Ascending aorta (tissue), 2 donors: ENCODE measurements at places on chromosomes 7 and 10. TPM values are rescaled to one million over a fixed set of nuclear protein-coding genes. Genes with fewer than 3 reads are reported as not detected.
A peak's percentile ranks its signal among the peaks of the same experiment; 100 is the strongest.

- H3K4me3 ChIP-seq = no peak overlapping the region
- no peak overlapping the region for H3K27ac ChIP-seq
- no peaks in the 10 kb centered on the region for H3K36me3 ChIP-seq
- no peaks in the 10 kb centered on the region for H3K27me3 ChIP-seq
Measured at GRCh38 chr10:132492323-132493025, 45.1 kb upstream of the INPP5A start.

- no peaks in the 10 kb centered on the region for H3K4me1 ChIP-seq
- peaks cover 23% of the 10 kb centered on the region for H3K36me3 ChIP-seq
- no peak overlapping the region for H3K4me3 ChIP-seq
- H3K27me3 ChIP-seq = no peaks in the 10 kb centered on the region
- no peak for DNase-seq
- H3K27ac ChIP-seq = no peak overlapping the region
Measured at GRCh38 chr7:43602256-43602655, 19.3 kb downstream of the STK17A start.

- no peak overlapping the region for H3K27ac ChIP-seq
- no peaks in the 10 kb centered on the region for H3K27me3 ChIP-seq
- no peaks in the 10 kb centered on the region for H3K4me1 ChIP-seq
- DNase-seq = no peak
- no peaks in the 10 kb centered on the region for H3K36me3 ChIP-seq
- H3K4me3 ChIP-seq = no peak overlapping the region
Measured at GRCh38 chr10:15985690-15986089, 125.4 kb upstream of the MINDY3 start.

- DNase-seq = no peak
- H3K4me1 ChIP-seq = no peaks in the 10 kb centered on the region
- no peak overlapping the region for H3K27ac ChIP-seq
- H3K4me3 ChIP-seq = no peak overlapping the region
- no peaks in the 10 kb centered on the region for H3K27me3 ChIP-seq
Measured at GRCh38 chr10:43854007-43854406, 205.3 kb upstream of the ZNF32 start.

- H3K4me1 ChIP-seq = no peaks in the 10 kb centered on the region
- DNase-seq = no peak
- no peaks in the 10 kb centered on the region for H3K36me3 ChIP-seq
- H3K27me3 ChIP-seq = no peaks in the 10 kb centered on the region
Measured at GRCh38 chr10:21473541-21473940, 51.9 kb downstream of the SKIDA1 start.

GRCh38 chr7:91852263-91852741, 28.2 kb downstream of the MTERF1 start:
- no peaks in the 10 kb centered on the region for H3K27me3 ChIP-seq
- no peak for DNase-seq
- no peak overlapping the region for H3K27ac ChIP-seq

DNA sequence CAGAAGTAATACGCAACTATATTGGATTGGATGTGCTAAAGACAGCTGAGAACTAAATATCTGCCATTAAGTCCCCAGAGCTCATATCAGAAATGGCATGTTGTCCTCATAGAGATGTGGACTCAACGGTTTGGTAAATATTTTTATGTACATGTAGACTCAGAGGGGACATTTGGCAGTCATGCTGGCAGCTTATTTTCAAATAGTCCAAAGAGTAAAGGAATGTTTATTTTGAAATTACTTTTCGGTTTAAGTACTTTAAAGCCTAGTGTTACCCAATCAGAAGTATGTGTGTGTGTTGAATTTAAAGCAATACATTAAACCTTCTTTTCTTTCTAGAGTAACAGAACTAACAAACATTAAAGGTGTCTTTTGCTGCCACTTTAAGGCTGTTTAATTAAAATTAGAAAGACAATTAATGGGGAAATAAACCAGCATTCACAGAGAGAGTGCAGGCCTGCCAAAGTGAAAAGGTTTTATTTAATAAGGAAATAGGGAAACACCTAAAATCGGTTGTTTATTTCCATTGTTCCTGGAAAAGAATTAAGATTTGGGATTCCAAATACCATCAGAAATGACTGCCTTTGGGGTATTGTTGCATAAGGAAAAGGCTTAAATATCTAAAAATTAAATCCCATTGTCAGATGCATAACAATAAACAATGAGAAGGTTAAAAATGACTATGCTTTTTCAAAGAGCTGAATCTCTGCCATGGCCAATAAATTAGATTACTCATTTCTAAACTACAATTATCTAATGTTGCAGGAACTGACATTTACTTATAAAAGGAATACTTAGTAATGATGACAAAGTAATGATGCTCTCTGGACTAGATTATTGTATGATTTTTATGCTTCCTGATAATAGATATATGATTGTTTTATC, 113.4 kb upstream of the AHR start:
- no peak for DNase-seq
- H3K4me3 ChIP-seq = no peak overlapping the region
- no peaks in the 10 kb centered on the region for H3K4me1 ChIP-seq
- H3K27ac ChIP-seq = no peak overlapping the region
- H3K36me3 ChIP-seq = no peaks in the 10 kb centered on the region

- H3K36me3 ChIP-seq = peaks cover 71% of the 10 kb centered on the region
- H3K27me3 ChIP-seq = no peaks in the 10 kb centered on the region
- H3K4me3 ChIP-seq = no peak overlapping the region
- DNase-seq = no peak
Measured at GRCh38 chr7:50614721-50615518, 49.7 kb upstream of the DDC start.

- peaks cover 61% of the 10 kb centered on the region for H3K4me1 ChIP-seq
- H3K27me3 ChIP-seq = no peaks in the 10 kb centered on the region
- H3K27ac ChIP-seq = peak overlapping the region; percentile 50
- H3K4me3 ChIP-seq = no peak overlapping the region
- H3K36me3 ChIP-seq = no peaks in the 10 kb centered on the region
Measured at GRCh38 chr10:44988957-44989585, 10.5 kb upstream of the DEPP1 start.

GRCh38 chr10:131736321-131736980, 164.4 kb upstream of the PPP2R2D start:
- no peaks in the 10 kb centered on the region for H3K27me3 ChIP-seq
- no peak for DNase-seq
- no peak overlapping the region for H3K4me3 ChIP-seq

DNA sequence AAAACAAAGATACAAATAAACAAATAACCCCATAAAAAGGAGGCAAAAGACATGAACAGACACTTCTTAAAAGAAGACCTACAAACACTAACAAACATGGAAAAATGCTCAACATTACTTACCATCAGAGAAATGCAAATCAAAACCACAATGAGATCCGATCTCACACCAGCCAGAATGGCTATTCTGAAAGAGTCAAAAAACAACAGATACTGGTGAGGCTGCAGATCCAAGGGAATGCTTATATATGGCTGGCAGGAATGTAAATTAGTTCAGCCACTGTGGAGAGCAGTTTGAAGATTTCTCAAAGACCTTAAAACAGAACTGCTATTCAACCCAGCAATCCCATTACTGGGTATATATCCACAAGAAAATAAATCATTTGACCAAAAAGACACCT, 80.4 kb upstream of the NRP1 start:
- no peak overlapping the region for H3K4me3 ChIP-seq
- DNase-seq = no peak
- H3K4me1 ChIP-seq = peaks cover 2% of the 10 kb centered on the region
- no peaks in the 10 kb centered on the region for H3K27me3 ChIP-seq
- no peaks in the 10 kb centered on the region for H3K36me3 ChIP-seq

GRCh38 chr7:41217306-41217705, 485.6 kb downstream of the INHBA start:
- no peaks in the 10 kb centered on the region for H3K36me3 ChIP-seq
- H3K4me1 ChIP-seq = no peaks in the 10 kb centered on the region
- no peaks in the 10 kb centered on the region for H3K27me3 ChIP-seq

- H3K27me3 ChIP-seq = no peaks in the 10 kb centered on the region
- H3K4me1 ChIP-seq = peaks cover 27% of the 10 kb centered on the region
- H3K4me3 ChIP-seq = peak within 1 kb of the TSS; percentile 91
- no peaks in the 10 kb centered on the region for H3K36me3 ChIP-seq
- H3K27ac ChIP-seq = peak within 1 kb of the TSS; percentile 90
Measured at GRCh38 chr10:22316286-22317075, at the start of gene COMMD3. Gene COMMD3 (plus strand): TSS chr10:22316388. CDS start chr10:22316418, 30 bp downstream.

- H3K4me1 ChIP-seq = peaks cover 36% of the 10 kb centered on the region
- no peak overlapping the region for H3K4me3 ChIP-seq
- peak overlapping the region; percentile 69 for H3K27ac ChIP-seq
- H3K36me3 ChIP-seq = peaks cover 44% of the 10 kb centered on the region
- H3K27me3 ChIP-seq = no peaks in the 10 kb centered on the region
Measured at GRCh38 chr7:107967420-107967819, 35.5 kb downstream of the LAMB1 start.

- H3K27me3 ChIP-seq = no peaks in the 10 kb centered on the region
- peaks cover 9% of the 10 kb centered on the region for H3K4me1 ChIP-seq
- H3K36me3 ChIP-seq = no peaks in the 10 kb centered on the region
- H3K4me3 ChIP-seq = no peak overlapping the region
Measured at GRCh38 chr10:34732926-34733325, 82.2 kb downstream of the PARD3 start.

GRCh38 chr10:110680273-110681020, 36.3 kb downstream of the RBM20 start:
- H3K4me1 ChIP-seq = peaks cover 3% of the 10 kb centered on the region
- H3K4me3 ChIP-seq = no peak overlapping the region
- no peak overlapping the region for H3K27ac ChIP-seq
- no peaks in the 10 kb centered on the region for H3K36me3 ChIP-seq

- no peaks in the 10 kb centered on the region for H3K27me3 ChIP-seq
- H3K4me1 ChIP-seq = no peaks in the 10 kb centered on the region
- H3K4me3 ChIP-seq = no peak overlapping the region
- no peak for DNase-seq
- no peaks in the 10 kb centered on the region for H3K36me3 ChIP-seq
Measured at GRCh38 chr10:15238555-15239335, 70.3 kb upstream of the NMT2 start.

- H3K27ac ChIP-seq = peak overlapping the region; percentile 10
- no peak overlapping the region for H3K4me3 ChIP-seq
- DNase-seq = no peak
- peaks cover 4% of the 10 kb centered on the region for H3K4me1 ChIP-seq
- no peaks in the 10 kb centered on the region for H3K27me3 ChIP-seq
- H3K36me3 ChIP-seq = no peaks in the 10 kb centered on the region
Measured at GRCh38 chr7:16954321-16954720, 72.5 kb upstream of the AGR3 start.

GRCh38 chr7:90574146-90574819, 21.8 kb upstream of the CDK14 start:
- no peaks in the 10 kb centered on the region for H3K27me3 ChIP-seq
- H3K27ac ChIP-seq = no peak overlapping the region
- H3K36me3 ChIP-seq = no peaks in the 10 kb centered on the region
- H3K4me3 ChIP-seq = no peak overlapping the region
- H3K4me1 ChIP-seq = no peaks in the 10 kb centered on the region

DNA sequence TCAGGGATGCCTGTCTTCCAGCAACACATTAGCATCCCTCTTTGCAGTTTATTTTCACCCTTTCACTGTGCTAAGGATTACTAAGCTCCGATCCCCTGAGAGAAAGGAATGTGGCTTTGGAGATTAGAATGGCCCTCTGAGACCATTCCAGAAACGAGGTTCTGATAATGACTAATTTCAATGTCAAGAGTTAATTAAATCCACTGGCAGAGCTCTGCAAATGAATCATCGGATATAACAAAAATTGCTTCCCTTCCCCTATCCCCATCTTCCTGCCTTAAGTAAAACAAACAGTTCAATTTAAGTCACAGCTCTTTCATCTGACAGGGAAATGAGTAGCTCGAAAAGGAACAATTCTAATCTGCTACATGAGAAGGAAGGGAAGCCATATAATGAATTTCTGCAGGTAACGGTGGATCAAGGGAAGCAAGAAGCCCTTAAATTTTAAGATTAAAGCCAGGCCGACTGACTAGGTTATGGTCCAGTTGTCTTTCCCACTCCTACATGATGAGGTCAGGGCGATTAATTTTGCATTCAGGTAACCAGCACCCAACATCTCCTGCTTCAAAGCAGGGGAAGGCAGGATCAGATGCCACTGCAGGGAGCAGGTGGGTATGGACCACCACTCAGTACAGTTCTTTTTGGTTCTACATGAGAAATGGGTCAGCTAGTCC, 50.5 kb downstream of the MALSU1 start:
- H3K27me3 ChIP-seq = no peaks in the 10 kb centered on the region
- DNase-seq = no peak
- H3K4me1 ChIP-seq = no peaks in the 10 kb centered on the region
- H3K4me3 ChIP-seq = no peak overlapping the region
- no peaks in the 10 kb centered on the region for H3K36me3 ChIP-seq
- H3K27ac ChIP-seq = no peak overlapping the region

- H3K36me3 ChIP-seq = peaks cover 7% of the 10 kb centered on the region
- H3K4me3 ChIP-seq = peak within 1 kb of the TSS; percentile 94
- peak; percentile 96 for DNase-seq
- H3K27ac ChIP-seq = peak within 1 kb of the TSS; percentile 96
- peaks cover 19% of the 10 kb centered on the region for H3K4me1 ChIP-seq
- H3K27me3 ChIP-seq = no peaks in the 10 kb centered on the region
Measured at GRCh38 chr7:99918959-99919813, at the start of gene TRIM4. Gene TRIM4 (minus strand): TSS chr7:99919530. CDS start chr7:99919401, 129 bp downstream.

DNA sequence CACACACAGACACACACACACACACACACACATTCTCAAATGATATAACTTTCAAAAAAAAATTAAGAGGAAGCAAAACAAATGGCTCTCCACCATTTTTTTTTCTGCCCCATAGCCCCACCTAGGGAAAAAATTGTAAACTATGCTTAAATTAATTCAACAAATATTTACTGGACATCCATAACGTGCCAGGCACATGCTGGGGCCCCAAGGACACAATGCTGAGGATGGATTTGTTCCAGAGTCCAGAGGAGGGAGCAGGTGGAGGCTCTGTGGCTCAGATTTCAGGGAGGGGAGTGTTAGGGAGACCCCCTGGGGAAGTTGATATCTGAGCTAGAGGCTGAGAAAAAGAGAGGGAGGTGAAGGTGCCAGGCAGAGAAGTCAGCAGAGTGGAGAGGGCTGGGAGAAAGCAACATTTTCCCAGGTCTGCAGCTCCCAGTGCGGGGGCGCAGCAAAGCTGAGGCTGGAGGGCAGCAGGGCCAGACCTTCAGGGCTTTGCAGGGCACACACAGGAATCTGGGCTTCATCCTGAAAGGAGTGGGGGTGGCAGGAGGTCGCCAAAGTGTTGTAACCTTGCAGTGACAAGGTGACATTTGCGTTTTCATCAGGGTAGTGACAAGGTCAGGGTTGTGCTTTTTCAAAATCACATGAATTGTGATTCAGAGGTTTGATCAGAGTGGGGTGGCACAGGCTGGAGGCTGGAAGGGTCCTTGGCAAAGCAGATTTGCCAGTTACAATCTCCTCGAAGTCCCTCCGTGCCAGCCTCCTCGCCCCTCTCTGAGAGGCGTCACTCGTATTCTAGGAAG, 261.6 kb downstream of the WDR11 start:
- H3K36me3 ChIP-seq = no peaks in the 10 kb centered on the region
- H3K27me3 ChIP-seq = no peaks in the 10 kb centered on the region
- DNase-seq = no peak
- H3K27ac ChIP-seq = no peak overlapping the region
- no peak overlapping the region for H3K4me3 ChIP-seq

OR6B1 gene
- total RNA-seq = not detected

OR6V1 gene
- total RNA-seq = not detected

ARHGAP22 gene
- 2.0 TPM for total RNA-seq

PTPRN2 gene
- 7.3 TPM for total RNA-seq

ADIRF gene
- 882 TPM for total RNA-seq

HYAL4 gene
- total RNA-seq = not detected

PLPP4 gene
- total RNA-seq = not detected

TMEM178B gene
- 1.9 TPM for total RNA-seq

TEX36 gene
- not detected for total RNA-seq
